ENCODE measurements at places on chromosomes 3 and 15. TPM values are rescaled to one million over a fixed set of nuclear protein-coding genes. Genes with fewer than 3 reads are reported as not detected.

Gene GPR160
- 5.4 TPM for total RNA-seq

Gene ZBBX
- total RNA-seq: 0.31 TPM

GRCh38 chr15:31326875-31327668 is 437 bp downstream of the KLF13 start:
- no peak for DNase-seq

- no peak for DNase-seq
Measured at GRCh38 chr3:135218304-135218703, 423.2 kb downstream of the EPHB1 start.

Gene PPARG
- total RNA-seq: 37.8 TPM

- peak; percentile 72 for DNase-seq
Measured at GRCh38 chr3:129688271-129688895, 81.9 kb upstream of the PLXND1 start.

GRCh38 chr15:55993804-55994560 is 570 bp upstream of the NEDD4 start:
- DNase-seq: no peak

Gene CCR4
- total RNA-seq: 0.27 TPM

GRCh38 chr3:102224171-102224570 is 210.6 kb upstream of the ZPLD1 start:
- DNase-seq: no peak

- no peak for DNase-seq
Measured at GRCh38 chr15:98860281-98861041, 147.1 kb downstream of the PGPEP1L start.

DNA sequence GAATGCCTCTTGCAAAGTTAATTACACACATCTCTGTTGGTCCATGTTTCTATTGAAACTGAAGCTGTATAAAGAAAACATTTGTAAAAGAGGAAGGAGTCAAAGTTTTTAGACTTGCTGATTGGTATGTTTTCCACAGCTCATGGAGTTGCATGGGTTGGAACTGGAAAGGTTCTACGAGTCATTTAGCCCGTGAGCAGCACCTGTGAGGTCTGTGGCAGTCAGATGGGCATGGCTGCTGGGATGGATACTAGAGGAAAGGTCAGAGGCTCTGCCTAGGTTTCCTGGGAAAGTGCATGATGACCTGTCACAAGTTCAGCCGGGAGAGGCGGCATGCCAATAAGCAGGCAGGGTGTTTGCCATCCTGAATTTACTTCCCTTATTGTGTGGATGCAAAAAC is 155.4 kb downstream of the CACNA1D start:
- no peak for DNase-seq

Gene EPM2AIP1
- 30.6 TPM for total RNA-seq

- DNase-seq: no peak
Measured at GRCh38 chr15:46502667-46503066, 867.8 kb downstream of the SQOR start.

- DNase-seq: no peak
Measured at GRCh38 chr15:94683902-94684301, 452.5 kb downstream of the MCTP2 start.

GRCh38 chr3:141797819-141798447 is 34.7 kb downstream of the GRK7 start:
- DNase-seq: no peak

GRCh38 chr3:123046262-123047061 is 18.9 kb upstream of the SEMA5B start:
- no peak for DNase-seq

- no peak for DNase-seq
Measured at GRCh38 chr3:171781711-171782127, 28.6 kb downstream of the PLD1 start.

DNA sequence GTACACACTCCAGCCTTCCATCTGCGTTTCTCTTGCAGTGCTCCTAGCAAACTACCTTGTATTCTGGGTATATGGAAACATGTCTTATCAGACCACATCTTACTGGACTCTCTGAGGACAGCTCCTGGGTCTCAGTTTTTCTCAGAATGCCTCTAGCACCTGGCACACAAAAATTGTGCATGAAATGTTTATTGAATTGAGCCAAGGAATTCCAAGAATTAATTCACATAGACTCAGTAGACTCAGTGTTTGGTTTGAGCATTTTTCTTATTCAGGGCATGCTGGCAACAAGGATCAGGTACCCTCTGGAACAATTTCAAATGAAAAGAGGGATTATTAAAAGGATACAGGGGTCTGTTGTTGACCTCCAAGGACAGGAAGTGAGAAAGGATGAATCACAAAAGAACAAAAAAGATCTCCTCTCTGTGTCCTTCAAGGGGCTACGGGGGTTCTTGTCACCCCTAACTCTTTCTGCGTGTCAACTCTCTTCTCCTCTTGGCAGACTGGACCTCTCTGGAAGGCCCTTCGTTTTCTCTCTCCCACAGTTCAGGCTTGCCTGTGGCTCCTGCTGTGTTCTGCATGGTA is 270.0 kb upstream of the HES1 start:
- no peak for DNase-seq

Gene CCDC39
- total RNA-seq: 0.58 TPM

DNA sequence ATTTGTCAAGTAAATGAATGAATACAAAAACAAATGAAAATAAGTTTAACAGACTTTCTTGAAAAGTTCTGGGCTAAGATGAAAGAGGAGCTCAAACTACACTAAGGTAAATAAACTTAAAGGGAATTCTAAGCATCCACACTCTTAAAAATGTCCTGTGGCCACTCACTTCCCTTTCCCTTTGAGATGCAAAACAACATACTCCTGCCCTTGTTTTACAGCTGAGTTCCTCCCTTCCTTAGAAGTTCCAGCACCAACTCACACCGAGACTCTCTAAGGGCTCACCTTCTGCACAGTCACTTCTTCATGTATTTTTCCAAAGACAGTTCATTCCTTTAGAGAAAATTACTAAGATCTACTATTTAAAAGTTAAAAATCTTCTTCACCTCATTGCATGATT is 123.3 kb upstream of the CMC1 start:
- no peak for DNase-seq

DNA sequence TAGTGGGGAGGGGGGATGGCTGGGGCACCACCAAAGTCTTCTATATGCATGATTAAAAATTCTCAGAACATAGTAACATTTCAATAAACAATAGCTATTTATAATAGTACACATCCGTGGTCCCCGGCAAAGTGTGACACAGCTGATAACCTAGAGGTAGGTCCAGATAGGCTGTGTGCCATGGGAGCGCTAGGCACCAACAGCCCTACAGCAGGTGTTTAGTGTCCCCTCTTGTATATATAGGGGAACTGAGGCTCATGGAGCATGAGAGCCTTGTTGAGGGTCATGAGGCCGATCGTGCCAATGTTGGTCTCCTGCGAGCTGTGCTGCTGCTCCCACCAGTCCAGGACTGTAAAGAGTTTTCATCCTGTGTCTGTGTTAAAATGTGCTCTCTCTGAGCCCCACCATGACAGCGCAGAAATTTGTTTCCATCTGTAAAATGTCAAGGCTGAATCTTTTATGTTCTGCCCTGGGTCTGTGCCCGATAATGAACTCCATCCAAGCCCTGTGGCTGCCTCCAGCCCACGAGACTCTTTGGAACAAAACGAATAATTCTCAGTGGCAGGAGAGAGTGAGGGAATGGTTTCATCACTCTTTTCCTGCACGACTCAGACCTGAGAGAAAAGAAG is 14.5 kb downstream of the TMEM158 start:
- no peak for DNase-seq

Gene GLT8D1
- total RNA-seq: 55.8 TPM

DNA sequence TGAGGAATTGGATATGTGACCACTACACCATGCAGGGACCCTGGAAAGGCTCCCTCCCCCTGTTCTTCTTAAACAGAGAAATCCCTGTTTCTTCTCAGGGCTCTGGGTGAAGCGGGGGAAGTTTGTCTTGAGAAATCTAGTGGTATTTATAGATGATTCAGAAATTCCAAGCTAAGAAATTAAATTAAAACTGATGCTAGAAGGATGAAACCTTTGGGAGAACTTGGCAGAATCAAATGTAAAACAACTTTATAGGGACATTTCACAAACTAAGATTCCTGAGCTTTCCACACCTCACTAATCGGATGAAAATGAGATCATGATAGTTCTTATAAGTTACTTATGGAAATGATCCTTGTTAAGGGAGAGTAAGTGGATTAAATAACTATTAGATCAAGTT is 54.2 kb downstream of the FBXL2 start:
- no peak for DNase-seq

- no peak for DNase-seq
Measured at GRCh38 chr3:38516669-38517068, 20.5 kb downstream of the EXOG start.

Gene HDGFL3
- total RNA-seq: 53.8 TPM

Gene TNIK
- 9.5 TPM for total RNA-seq

Gene CNTN3
- 3.7 TPM for total RNA-seq

DNA sequence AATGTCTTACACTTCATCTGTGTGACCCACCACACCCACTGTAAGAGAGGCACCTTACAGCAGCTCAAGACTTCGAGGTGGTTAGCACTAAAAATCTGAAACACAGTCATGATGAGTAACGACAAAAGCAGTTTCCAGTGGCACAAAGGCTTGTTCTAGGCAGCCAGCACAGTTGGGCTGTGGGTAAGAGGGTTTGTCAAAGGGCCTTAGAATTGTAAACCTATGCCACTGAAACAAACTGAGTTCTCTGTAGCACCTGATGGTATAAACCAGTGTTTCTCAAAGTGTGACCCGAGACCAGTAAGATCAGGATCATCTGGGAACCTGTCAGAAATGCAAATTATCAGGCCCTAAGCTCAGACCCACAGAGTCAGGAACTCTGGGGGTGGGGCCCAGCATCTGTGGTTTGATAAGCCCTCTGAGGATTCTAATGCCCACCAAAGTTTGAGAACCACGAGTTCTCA is 36.5 kb downstream of the DAPK2 start:
- no peak for DNase-seq

Gene NOX5
- total RNA-seq: 0.45 TPM

DNA sequence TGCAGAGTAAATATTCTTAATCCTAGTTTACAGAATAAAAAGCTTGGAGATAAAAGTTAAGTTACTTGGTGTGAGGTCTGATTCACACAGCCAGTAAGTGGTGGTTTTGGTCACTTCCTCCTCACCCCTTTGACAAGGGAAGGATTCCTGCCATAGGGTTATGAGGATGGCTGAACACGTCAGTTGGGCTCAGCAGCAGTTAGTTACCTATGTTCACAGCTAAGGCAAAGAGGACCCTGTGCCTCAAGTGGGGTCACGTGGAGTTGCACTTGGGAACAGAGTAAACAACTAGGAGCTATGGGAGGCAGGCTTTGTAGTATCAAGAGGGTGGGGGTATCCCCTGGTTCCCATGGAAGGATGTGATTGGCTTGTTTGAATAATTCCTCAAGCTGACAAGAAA is 232.2 kb downstream of the UBE2E2 start:
- DNase-seq: no peak

- no peak for DNase-seq
Measured at GRCh38 chr15:41544650-41545015, 576 bp upstream of the RPAP1 start.

GRCh38 chr15:74338676-74339075 is 28.8 kb downstream of the CYP11A1 start:
- DNase-seq: peak; percentile 48

Gene BFSP2
- not detected for total RNA-seq

DNA sequence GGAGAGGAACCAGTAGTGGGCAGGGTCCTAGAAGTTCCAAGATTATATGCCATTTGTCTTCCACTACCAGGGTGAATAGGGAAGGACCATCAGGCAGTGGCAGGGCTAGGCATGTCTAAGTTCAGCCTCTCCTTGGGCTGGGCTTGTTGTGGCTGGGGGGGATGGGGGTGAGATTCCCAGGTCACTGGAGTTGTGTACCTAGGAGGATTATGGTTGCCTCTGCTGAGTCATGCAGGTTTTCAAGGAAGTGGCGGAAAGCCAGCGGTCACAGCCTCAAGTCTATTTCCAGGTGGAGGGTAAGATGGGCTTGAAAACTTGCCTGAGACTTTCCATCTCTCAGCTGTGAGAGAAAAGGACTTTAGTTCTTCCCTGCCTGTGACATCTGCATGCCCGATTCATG is 1407.1 kb downstream of the SI start:
- DNase-seq: no peak

Gene ITIH1
- total RNA-seq: not detected

Gene THPO
- 1.2 TPM for total RNA-seq

Gene CCDC80
- total RNA-seq: 143 TPM

Gene BTD
- 22.5 TPM for total RNA-seq

DNA sequence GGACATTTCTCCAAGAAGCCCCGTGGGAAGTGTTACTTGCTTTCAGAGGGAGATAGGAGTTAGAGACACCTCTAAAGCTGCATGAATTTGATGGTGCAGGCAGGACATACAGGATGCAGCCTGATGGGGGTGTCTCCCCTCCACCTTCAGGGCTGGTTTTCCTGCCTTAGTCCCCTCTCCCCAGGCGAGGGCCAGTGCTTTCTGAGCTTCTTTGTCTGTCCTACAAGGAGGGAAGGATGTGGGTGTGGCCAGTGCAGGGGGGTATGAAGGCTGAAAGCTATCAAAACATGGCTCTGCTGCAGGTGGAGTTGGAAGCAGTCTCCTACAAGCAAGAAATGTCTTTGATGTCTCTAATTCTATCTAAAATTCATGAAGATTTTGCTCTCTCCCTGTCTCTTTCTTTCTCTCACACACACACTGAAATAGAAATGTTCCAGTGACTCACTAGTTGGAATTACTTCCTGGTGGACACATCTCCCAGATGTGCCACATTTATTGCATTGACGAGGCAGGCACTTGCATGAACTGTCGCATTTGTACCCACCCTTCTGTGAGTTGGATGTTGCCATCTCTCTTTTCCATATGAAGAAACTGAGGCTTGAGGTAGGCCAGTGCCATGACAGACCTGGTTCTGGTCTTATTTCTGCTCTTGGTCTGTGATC is 13.9 kb upstream of the PODXL2 start:
- DNase-seq: no peak

Gene PODXL2
- 12.1 TPM for total RNA-seq

DNA sequence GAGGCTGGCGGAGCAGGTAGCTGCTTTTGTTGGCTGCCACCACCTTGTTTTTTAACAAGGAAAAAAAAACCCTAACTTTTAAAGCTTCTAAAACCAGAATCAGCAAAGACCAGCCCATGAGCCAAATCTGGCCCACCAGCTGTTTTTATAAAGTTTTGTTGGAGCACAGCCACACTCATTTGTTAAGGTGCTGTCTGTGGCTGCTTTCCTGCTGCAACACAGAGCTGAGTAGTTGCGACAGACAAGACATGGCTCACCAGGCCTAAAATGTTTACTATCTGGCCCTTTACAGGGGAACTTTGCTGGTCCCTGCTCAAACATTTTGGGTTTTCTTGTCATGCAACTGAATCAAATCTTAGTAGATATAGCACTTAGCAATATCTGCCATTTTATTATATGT is 18.9 kb downstream of the EFCAB12 start:
- DNase-seq: no peak

Gene CORO2B
- 10.2 TPM for total RNA-seq

GRCh38 chr3:54862526-54862925 is 65.3 kb downstream of the LRTM1 start:
- no peak for DNase-seq

GRCh38 chr3:156957715-156958114 is 131.6 kb downstream of the LEKR1 start:
- DNase-seq: no peak

Gene GXYLT2
- total RNA-seq: 22.7 TPM

Data from sciatic nerve (tissue), 2 donors.